Left lung (tissue), 14 donors: ENCODE measurements at places on chromosomes 11 and 22. TPM values are rescaled to one million over a fixed set of nuclear protein-coding genes. Genes with fewer than 3 reads are reported as not detected.

DNA sequence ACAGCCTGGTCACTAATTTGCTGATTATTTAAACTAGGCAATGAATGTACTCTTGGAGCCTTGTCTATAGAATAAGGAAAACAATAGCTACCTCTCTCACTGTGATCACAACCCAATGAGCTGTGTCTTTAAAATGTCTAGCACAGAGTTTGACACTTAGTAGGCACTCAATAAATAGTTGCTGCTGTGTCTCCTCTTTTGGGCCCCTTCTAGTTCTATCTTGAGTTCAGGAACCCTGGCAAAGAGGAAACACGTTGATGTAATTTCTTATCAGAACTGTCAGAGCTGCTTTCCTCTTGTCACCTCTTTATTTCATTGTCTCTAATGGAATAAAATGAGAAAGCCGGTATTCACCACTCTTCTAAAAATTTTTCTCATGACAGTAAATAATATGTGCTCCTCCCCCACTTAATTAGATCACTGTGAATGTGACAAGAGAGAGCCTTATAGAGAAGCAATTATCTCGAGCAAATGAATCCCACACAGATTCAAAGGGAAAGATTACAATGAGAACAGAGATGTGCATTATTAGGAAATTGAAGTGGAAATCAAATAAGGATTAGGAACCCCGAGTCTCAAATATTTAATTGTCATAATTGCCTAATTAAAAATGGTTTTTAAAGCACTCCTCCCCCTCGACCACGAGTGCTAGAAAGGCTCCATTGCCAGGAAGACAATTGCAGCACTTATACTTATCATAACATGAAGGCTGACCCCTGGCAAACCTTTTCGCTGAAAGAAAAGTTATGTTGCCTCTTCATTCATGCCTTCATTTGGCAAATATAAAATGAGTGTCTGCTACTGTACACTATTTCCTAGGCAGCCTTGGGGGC, 175.0 kb upstream of the BDNF start:
- no peak overlapping the region for H3K4me3 ChIP-seq
- no peak overlapping the region for H3K27ac ChIP-seq
- no peak for DNase-seq
- no peaks in the 10 kb centered on the region for H3K4me1 ChIP-seq
- no peaks in the 10 kb centered on the region for H3K27me3 ChIP-seq

GRCh38 chr11:121636081-121636799, 183.5 kb upstream of the SORL1-AS1 start:
- H3K4me1 ChIP-seq: no peaks in the 10 kb centered on the region
- no peak overlapping the region for H3K4me3 ChIP-seq
- H3K27ac ChIP-seq: no peak overlapping the region
- H3K27me3 ChIP-seq: no peaks in the 10 kb centered on the region
- peaks cover 27% of the 10 kb centered on the region for H3K36me3 ChIP-seq

DNA sequence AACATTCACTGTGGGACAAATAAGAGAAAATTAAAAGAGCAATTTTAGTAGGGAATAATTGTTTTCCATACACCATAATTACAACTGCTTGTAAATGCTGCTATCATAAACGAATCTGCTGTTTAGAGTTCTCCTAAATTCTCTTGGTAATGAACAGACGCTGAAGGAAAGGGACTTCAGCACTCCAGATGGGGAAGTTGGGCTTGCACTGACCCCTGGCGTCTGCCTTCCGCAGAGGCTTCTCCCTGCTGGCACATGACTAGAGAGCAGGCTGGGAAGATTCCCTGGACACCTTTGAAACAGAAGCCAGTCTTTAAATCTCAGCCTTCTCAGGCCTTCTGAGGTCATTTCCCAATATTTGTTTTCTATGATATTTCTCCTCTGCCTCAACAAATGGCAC, 84.1 kb downstream of the NXPE2 start:
- no peaks in the 10 kb centered on the region for H3K36me3 ChIP-seq
- DNase-seq: peak; percentile 53
- no peak overlapping the region for H3K27ac ChIP-seq
- H3K4me1 ChIP-seq: no peaks in the 10 kb centered on the region

GRCh38 chr11:31826536-31827438, 15.7 kb upstream of the PAX6 start:
- H3K4me3 ChIP-seq: no peak overlapping the region
- H3K27ac ChIP-seq: no peak overlapping the region
- DNase-seq: no peak
- peaks cover 94% of the 10 kb centered on the region for H3K27me3 ChIP-seq
- H3K4me1 ChIP-seq: no peaks in the 10 kb centered on the region

GRCh38 chr11:117859061-117859460, 17.4 kb downstream of the FXYD6 start:
- peaks cover 11% of the 10 kb centered on the region for H3K4me1 ChIP-seq
- no peaks in the 10 kb centered on the region for H3K36me3 ChIP-seq
- no peak overlapping the region for H3K4me3 ChIP-seq
- H3K27me3 ChIP-seq: no peaks in the 10 kb centered on the region
- no peak for DNase-seq

DNA sequence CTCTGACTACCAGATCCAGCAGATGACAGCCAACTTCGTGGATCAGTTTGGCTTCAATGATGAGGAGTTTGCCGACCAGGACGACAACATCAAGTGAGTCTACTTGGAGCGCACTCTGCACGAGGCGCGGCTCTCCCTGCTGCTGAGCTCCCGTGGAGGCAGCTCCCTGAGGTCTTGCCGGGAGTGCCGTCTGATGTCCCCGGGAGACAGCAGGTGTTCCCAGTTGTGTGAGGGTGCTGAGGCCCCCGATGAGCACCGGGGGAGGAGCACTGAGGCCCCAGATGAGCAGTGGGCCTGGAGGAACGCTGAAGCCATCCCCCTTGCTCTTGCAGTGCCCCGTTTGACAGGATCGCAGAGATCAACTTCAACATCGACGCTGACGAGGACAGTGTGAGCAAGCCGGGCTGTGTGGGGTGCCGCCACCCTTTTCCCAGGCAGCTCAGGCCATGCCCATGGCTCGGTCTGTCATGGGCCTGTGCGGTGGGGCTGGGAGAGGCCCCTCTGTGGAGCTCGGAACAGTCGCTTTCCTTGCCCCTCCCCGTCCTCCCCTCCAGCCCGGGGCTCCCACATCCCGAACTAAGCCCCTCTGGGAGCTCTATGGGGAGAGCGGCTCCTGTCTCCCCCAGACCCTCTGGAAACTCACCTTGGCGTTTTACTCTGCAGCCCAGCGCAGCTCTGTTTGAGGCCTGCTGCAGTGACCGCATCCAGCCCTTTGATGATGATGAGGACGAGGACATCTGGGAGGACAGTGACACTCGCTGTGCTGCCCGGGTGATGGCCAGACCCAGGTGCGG, 37.1 kb downstream of the SBF1 start:
- no peak overlapping the region for H3K4me3 ChIP-seq
- no peaks in the 10 kb centered on the region for H3K4me1 ChIP-seq
- no peaks in the 10 kb centered on the region for H3K27me3 ChIP-seq
- no peak overlapping the region for H3K27ac ChIP-seq
- DNase-seq: no peak
- no peaks in the 10 kb centered on the region for H3K36me3 ChIP-seq

GRCh38 chr11:2738551-2739431, 39.0 kb upstream of the KCNQ1OT1 start:
- no peak overlapping the region for H3K27ac ChIP-seq
- H3K36me3 ChIP-seq: no peaks in the 10 kb centered on the region

DNA sequence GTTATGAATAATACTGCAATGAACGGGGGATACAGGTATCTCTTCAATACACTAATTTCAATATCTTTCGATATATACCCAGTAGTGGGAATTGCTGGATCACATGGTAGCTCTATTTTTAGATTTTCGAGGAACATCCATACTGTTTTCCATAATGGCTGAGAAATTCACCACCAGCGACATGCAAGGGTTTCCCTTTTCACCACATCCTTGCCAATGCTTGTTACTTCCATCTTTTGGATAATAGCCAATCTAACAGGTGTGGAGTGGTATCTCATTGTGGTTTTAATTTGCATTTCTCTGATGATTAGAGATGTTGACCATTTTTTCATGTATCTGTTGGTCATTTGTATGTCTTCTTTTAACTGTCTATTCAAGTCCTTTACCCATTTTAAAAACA, 5.9 kb downstream of the IL10RA start:
- no peaks in the 10 kb centered on the region for H3K36me3 ChIP-seq
- no peaks in the 10 kb centered on the region for H3K4me1 ChIP-seq
- no peak for DNase-seq
- no peak overlapping the region for H3K4me3 ChIP-seq
- no peak overlapping the region for H3K27ac ChIP-seq
- no peaks in the 10 kb centered on the region for H3K27me3 ChIP-seq

GRCh38 chr11:8383627-8384026, 119.9 kb upstream of the LMO1 start:
- no peaks in the 10 kb centered on the region for H3K4me1 ChIP-seq
- no peak overlapping the region for H3K4me3 ChIP-seq
- no peaks in the 10 kb centered on the region for H3K27me3 ChIP-seq
- H3K36me3 ChIP-seq: no peaks in the 10 kb centered on the region
- H3K27ac ChIP-seq: no peak overlapping the region

GRCh38 chr11:103862094-103862801, 174.2 kb upstream of the DDI1 start:
- no peaks in the 10 kb centered on the region for H3K4me1 ChIP-seq
- H3K27me3 ChIP-seq: no peaks in the 10 kb centered on the region
- H3K4me3 ChIP-seq: no peak overlapping the region
- DNase-seq: no peak

GRCh38 chr22:20514658-20515406, 7.4 kb downstream of the MED15 start:
- H3K4me3 ChIP-seq: no peak overlapping the region
- DNase-seq: no peak
- H3K4me1 ChIP-seq: peaks cover 16% of the 10 kb centered on the region

DNA sequence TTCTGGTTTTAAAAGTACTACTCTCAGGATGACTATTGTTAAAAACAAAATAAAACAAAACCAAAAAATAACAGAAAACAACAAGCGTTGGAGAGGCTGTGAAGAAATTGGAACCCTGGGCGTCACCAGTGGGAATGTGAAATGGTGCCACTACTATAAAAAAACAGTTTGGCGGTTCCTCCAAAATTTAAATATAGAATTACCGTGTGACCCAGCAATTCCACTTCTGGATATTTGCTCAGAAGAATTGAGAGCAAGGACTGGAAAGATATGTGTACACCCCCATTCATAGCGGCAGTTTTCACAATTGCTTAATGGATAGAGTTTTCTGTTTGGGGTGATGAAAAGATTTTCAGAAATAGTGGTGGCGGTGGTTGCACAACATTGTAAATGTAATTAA, 8.6 kb downstream of the APOA4 start:
- H3K27me3 ChIP-seq: no peaks in the 10 kb centered on the region
- no peaks in the 10 kb centered on the region for H3K36me3 ChIP-seq
- H3K27ac ChIP-seq: no peak overlapping the region
- no peak overlapping the region for H3K4me3 ChIP-seq

DNA sequence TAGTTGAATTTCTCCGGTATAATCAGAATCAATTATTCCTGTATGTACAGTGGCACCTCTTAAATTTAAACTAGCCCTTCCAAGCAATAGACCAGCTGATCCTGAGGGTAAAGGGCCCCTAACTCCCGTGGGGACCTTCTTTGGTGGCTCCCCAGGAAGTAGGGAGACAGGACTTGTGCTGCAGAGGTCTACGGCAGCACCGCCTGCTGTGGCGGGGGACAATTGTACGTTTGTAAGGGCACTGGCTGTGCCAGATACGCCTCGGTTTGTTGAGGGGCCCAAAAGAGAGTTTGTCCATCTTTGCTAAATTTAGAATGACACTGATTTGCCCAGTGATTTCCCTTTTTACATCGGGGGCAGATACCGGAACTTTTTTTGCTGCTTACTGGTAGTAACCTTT, 5.9 kb upstream of the DNAJB13 start:
- H3K4me1 ChIP-seq: no peaks in the 10 kb centered on the region
- no peak overlapping the region for H3K4me3 ChIP-seq
- no peaks in the 10 kb centered on the region for H3K36me3 ChIP-seq
- H3K27me3 ChIP-seq: no peaks in the 10 kb centered on the region
- H3K27ac ChIP-seq: no peak overlapping the region
- no peak for DNase-seq

GRCh38 chr11:68828957-68829356, 12.8 kb downstream of the CPT1A start:
- H3K27me3 ChIP-seq: no peaks in the 10 kb centered on the region
- no peaks in the 10 kb centered on the region for H3K4me1 ChIP-seq
- no peak for DNase-seq
- H3K4me3 ChIP-seq: no peak overlapping the region
- H3K27ac ChIP-seq: no peak overlapping the region

DNA sequence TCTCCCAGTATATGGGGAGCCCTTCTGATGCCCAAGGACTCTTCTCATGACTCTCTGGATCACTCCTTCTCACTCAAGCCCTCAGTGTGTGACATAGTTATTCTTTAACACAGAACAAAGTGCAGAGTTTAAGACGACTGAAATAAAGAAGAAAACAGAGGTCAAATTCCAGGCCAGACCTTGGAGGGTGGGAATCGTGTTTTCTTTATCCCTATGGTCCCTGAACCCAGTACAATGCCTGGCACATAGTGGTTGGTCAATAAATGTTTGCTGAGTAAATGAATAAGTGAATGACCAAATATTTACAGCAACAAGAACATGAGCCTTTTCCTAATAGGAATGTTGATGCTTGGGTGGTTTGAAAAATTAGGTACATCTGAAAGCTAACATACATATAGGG, 28.8 kb downstream of the VSTM5 start:
- H3K4me1 ChIP-seq: no peaks in the 10 kb centered on the region
- H3K27me3 ChIP-seq: no peaks in the 10 kb centered on the region
- H3K27ac ChIP-seq: no peak overlapping the region
- H3K4me3 ChIP-seq: no peak overlapping the region

DNA sequence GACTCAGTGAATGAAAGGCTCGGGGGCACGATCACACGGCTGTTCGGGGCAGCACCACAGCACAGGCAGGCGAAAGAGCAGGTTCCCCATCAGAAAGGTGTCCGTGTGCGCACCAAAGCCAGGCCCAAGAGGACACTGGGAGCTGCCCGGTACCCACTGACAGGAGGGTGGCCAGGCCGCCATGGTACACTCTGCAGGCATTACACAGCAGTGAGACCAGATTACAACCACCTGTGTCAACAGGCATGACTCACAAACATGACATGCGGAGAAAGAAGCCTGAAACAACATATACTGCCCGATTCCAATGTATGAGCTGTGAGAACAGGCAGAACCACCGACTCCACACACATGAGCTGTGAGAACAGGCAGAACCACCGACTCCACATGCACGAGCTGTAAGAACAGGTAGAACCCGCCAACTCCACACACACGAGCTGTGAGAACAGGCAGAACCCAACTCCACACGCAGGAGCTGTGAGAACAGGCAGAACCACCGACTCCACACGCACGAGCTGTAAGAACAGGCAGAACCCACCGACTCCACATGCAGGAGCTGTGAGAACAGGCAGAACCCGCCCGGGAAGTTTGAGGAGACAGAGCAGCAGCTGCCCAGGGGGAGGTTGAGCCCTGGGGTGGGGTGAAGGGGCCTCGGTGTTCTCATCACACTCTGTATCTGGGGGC, 32.6 kb downstream of the KIAA0930 start:
- peak; percentile 54 for DNase-seq
- no peak overlapping the region for H3K27ac ChIP-seq

- no peaks in the 10 kb centered on the region for H3K27me3 ChIP-seq
- H3K4me1 ChIP-seq: no peaks in the 10 kb centered on the region
- DNase-seq: no peak
- no peak overlapping the region for H3K4me3 ChIP-seq
- no peaks in the 10 kb centered on the region for H3K36me3 ChIP-seq
These were observed 14.5 kb downstream of the SAA1 start for GRCh38 chr11:18280438-18281045.

The PRR33 gene
- total RNA-seq: not detected

The BANF1 gene
- total RNA-seq: 161 TPM

The TUB gene
- 7.1 TPM for total RNA-seq

The WBP2NL gene
- 1.6 TPM for total RNA-seq

The OR8D4 gene
- not detected for total RNA-seq

The MUC5AC gene
- 0.37 TPM for total RNA-seq

The F2 gene
- not detected for total RNA-seq

The PHETA2 gene
- 20.4 TPM for total RNA-seq
